NCI-H2081 treated with DMSO at 0.1 percent for 48 hours (cell line): ENCODE measurements at places on chromosomes 12 and 14.

- DNase-seq = no peak
Measured at GRCh38 chr14:34113991-34114390, 163.1 kb upstream of the EGLN3 start.

- DNase-seq = no peak
Measured at GRCh38 chr12:40107803-40108620, 2.1 kb upstream of the SLC2A13 start.

DNA sequence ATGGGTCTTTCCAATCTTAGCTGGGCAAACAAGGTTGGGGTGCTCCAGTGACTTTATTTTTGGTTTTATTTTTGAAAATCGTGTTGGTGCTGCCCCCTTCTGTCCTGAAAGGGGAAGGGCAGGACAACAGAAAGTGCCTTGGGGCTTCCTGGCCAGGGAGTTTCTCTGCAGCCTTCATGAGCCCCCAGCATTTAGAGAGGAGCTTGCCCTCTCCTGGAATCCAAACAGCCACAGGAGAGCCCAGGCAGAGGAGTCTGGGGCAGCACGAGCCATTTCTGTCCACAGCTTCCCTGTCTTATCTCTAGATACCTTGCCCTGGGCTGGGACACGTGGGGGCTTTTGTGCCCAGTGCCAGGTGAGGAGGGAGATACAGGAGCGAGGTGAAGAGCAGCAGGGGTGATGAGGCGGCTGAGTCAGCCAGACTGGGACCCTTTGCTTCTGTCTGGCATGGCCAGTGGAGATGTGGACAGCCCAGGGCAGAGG lies 4.4 kb upstream of the C1RL start:
- no peak for DNase-seq

DNA sequence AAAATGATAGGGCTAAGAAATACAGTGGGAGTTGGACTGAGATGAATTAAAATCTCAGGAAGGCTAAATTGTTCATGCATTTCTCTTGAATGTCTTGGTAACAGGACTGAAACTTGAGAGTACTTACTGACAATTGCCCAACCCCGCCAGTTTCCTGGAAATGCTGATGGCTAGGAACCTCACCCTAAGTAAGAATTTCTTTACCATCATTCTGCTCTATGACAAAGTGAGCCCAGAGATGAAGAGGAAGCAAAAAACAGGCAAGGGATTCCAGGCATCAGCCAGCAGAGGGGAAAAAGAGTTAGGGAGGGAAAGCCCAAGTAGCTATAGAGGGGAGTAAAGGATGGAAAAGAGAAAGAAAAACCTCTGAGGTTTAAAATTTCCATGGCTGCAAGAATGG lies 397.7 kb downstream of the MDGA2 start:
- no peak for DNase-seq

- no peak for DNase-seq
Measured at GRCh38 chr12:11969437-11970154, 101.1 kb upstream of the BCL2L14 start.

DNA sequence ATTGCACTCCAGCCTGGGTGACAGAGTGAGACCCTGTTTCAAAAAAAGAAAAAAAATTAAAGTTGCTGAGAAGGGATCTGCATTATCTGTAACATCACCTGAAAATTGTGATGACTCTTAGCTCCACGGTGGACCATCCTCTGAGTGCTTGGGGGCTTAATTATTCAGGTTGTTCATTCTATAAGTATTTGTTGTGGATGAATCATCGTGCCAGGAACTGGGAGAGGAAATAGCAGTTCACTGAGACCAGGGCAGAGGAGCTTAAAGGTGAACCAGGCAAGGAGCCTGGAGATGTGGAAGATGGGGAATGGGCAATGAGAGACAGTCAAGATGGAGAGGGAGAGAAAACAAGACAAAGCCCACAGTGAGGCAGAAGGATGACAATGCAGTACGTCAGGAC lies 25.5 kb upstream of the GSC start:
- no peak for DNase-seq

DNA sequence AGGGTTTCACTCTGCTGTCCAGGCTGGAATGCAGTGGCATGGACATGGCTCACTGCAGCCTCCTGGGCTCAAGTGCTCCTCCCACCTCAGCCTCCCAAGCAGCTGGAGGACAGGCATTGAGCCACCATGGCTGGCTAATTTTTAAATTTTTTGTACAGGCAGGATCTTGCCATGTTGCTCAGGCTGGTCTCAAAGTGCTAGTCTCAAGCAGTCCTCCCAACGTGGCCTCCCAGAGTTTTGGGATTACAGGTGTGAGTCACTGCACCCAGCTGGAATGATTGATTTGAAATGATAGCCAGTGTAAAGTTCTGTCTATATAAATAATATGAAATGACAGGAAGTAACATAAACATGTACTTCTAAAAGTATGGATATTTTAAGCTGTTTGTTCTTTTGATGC lies 172.7 kb downstream of the FUT8 start:
- no peak for DNase-seq

- DNase-seq = no peak
Measured at GRCh38 chr14:70188322-70188658, 461 bp downstream of the SLC8A3 start.

- DNase-seq = no peak
Measured at GRCh38 chr12:106001837-106002218, 136.9 kb downstream of the NUAK1 start.

GRCh38 chr12:26298785-26299621 lies 103.6 kb downstream of the SSPN start:
- DNase-seq = no peak

- no peak for DNase-seq
Measured at GRCh38 chr14:65421201-65421981, 8.9 kb downstream of the FUT8 start.

GRCh38 chr12:1579651-1580435 lies 14.5 kb downstream of the FBXL14 start:
- no peak for DNase-seq

- DNase-seq = no peak
Measured at GRCh38 chr14:21066882-21067502, 3.1 kb upstream of the ARHGEF40 start.

- DNase-seq = no peak
Measured at GRCh38 chr14:30798516-30798915, 75.8 kb upstream of the COCH start.

DNA sequence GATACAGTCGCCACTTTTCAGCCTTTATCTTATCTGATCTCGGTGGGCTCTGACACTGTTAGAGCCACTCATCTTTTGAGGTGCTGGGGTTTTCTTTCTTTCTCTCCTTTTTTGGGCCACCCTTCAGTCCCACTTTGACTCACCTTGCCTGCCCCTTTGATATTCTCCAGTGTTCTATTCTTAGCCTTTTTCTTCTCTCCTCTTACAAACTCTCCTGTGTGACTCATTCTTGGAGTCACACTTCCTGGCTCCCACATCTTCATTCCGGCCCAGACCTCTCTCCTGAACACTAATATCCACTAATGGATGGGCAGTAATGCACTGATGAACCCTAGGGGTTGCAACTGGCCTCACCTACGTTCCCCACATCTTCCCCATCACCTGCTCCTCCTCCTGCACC lies 2.2 kb upstream of the DCD start:
- DNase-seq = no peak

GRCh38 chr12:59839514-59839913 lies 243.7 kb downstream of the SLC16A7 start:
- DNase-seq = no peak

- peak; percentile 8 for DNase-seq
Measured at GRCh38 chr12:50241178-50241577, 42.1 kb downstream of the LIMA1 start.

GRCh38 chr12:14961466-14962152 lies at the start of gene ARHGDIB:
ARHGDIB (minus strand) TSS chr12:14961601; CDS start chr12:14950712, 10,889 bp downstream.
- no peak for DNase-seq

DNA sequence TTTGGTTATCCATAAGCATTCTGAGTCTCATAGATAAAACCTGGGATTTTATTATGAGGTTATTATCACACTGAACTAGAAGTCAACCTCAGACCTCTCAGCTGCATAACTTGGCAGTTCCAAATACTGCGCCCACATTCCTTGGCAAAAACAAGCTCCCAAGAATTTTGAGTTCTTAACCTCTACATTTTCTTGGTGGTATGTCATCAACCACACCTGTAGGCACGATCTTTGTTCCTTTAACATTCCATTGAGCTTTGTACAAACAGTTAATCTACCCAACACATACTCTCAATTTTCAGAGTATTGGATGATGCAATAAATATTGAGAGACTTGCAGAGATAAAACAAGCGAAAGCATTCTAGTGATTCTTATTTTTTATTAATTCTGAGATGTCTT lies 371.8 kb upstream of the PRICKLE1 start:
- no peak for DNase-seq

- DNase-seq = no peak
Measured at GRCh38 chr14:73759183-73759713, 45.1 kb upstream of the PNMA1 start.

DNA sequence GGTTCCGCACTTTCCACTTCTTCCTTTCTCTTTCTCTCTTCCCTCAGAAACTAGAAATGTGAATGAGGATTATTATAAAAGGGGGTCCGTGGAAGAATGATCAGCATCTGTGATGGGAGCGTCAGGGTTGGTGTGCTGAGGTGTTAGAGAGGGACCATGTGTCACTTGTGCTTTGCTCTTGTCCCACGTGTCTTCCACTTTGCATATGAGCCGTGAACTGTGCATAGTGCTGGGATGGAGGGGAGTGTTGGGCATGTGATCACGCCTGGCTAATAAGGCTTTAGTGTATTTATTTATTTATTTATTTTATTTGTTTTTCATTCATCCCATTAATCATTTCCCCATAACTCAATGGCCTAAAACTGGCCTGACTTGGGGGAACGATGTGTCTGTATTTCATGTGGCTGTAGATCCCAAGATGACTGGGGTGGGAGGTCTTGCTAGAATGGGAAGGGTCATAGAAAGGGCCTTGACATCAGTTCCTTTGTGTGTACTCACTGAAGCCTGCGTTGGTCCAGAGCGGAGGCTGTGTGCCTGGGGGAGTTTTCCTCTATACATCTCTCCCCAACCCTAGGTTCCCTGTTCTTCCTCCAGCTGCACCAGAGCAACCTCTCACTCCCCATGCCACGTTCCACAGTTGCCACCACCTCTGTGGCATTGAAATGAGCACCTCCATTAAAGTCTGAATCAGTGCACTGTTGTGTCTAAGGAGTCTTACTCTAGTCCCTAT lies 4.6 kb upstream of the ATN1 start:
- DNase-seq = no peak

GRCh38 chr14:28059254-28059653 lies 707.3 kb upstream of the FOXG1 start:
- DNase-seq = no peak

DNA sequence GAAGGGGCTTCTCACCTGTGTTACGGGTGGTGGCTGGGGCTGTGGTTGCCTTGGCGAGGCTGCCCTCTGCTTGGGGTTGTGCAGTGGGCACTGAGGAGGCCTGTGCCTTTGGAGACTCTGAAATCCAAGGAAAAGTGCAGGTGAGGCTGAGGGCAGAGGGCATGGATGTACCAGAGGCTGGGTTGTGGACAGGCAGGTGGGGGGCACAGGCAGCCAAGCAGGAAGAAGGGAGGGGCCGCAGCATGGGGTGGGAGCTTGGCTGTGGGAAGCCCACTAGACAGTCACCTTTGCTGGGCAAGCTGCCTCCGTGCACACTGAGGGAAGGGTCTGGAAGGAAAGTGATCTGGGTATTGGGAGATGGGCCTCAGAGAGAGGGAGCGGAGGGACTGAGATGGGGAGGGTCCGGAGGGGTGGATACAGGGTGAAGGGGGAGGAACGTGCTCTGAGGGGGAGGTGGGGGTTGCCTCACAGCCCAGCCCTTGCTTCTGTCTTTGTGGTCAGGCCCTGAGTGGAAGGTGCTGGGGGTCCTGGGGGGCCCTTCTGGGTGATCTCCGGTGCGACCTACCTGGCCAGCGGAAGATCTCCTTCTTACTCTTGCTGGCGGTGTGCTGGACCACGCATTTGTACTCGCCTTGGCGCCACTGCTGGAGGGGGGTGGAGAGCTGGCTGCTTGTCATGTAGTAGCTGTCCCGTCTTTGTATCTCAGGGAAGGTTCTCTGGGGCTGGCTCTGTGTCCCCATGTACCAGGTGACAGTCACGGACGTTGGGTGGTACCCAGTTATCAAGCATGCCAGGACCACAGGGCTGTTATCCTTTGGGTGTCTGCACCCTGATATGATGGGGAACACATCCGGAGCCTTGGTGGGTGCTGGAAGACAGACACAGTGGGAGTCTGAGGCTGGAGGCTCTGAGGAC lies 318.7 kb downstream of the TMEM121 start:
- no peak for DNase-seq

- DNase-seq = no peak
Measured at GRCh38 chr12:16788506-16789203, 182.7 kb upstream of the LMO3 start.

GRCh38 chr12:54383041-54383609 lies 1.4 kb downstream of the ZNF385A start:
- DNase-seq = no peak

DNA sequence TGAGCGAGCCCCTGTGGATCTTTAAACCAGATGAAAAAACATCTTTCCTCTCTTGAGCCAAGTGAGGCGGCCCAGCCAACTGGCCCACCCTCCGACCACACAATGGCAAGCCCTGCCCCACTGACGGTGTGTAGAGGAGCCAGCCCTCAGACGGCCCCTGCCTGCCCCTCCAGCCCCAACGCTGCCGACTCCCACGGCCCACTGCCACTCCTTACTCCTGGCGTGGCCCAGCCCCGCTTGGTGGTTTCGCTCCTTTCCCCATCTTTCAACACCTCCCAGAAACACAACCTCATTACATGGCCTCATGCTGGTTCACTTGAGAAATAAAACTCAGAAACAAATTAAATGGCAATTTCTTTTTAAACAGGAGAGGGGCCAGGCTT lies 80.6 kb upstream of the DICER1 start:
- DNase-seq = no peak
